ENCODE measurements at places on chromosomes 1 and 21.

DNA sequence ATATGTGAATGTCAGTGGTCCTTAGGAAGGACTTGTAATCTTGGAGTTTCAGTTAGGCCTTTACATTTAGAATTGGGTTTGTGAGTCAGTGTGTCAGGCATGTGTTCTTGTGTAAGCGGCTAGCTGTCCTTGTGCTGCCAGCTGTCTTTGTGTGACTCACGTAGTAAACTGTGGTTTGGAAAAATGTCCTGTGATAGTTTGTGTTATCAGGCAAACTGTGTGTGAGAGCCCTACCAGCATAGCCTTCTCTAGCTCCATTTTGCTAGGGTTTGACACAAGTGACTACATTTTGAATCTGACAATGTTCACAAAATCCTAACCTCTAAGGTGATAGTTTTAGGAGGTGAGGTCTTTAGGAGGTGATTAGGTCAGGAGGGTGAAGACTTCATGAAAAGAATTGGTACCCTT, 6.9 kb upstream of the SLC35D1 start:
- no peak for DNase-seq

GRCh38 chr21:38993561-38993960, 187.8 kb downstream of the ETS2 start:
- peak; percentile 54 for DNase-seq

- DNase-seq, result no peak
These were observed 595 bp upstream of the ZNHIT6 start for GRCh38 chr1:85708829-85709227.

- no peak for DNase-seq
These were observed 30.0 kb downstream of the C2CD2 start for GRCh38 chr21:41923631-41924367.

DNA sequence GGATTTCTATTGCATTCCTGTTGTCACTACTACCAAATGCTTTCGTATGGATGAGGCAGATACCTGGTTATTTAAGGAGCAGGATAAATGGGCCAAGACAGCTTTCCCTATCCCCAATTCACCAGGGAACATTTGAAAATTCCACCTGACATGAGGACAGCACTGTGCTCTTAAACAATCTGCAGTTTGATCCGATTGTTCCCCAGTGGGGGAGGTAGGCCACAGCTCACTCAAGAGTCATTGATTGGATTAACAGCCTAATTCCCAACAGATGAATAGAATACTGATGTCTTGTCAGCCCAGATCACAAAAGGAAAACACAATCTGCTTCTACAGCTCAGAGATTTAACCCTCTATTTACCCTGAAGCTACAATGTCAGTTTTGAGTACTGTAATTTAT, 123.9 kb downstream of the LHX4 start:
- no peak for DNase-seq
